Activated T-cell treated with anti-CD3 and anti-CD28 coated beads, Interleukin-2, amount 50 U/mL, for 72 hours (primary cell): ENCODE measurements at places on chromosomes 4 and X.

DNA sequence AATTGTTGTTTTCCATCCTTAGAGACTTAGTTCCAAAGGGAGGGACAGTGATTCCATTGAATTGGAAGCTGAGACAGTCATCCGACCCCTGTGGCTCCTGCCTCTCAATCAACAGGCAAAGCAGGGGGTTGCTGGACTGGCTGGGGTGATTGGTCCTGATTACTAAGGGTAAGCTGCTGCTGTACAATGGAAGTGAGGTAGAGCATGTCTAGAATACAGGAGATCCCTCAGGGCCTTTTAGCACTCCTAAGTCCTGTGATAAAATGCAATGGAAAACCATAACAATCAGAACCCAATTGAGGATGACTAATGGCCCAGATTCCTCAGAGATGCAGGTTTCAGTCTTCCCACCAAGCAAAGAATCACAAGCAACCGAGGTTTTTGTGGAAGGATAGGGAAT, 127.6 kb downstream of the AASDH start:
- no peak for DNase-seq

DNA sequence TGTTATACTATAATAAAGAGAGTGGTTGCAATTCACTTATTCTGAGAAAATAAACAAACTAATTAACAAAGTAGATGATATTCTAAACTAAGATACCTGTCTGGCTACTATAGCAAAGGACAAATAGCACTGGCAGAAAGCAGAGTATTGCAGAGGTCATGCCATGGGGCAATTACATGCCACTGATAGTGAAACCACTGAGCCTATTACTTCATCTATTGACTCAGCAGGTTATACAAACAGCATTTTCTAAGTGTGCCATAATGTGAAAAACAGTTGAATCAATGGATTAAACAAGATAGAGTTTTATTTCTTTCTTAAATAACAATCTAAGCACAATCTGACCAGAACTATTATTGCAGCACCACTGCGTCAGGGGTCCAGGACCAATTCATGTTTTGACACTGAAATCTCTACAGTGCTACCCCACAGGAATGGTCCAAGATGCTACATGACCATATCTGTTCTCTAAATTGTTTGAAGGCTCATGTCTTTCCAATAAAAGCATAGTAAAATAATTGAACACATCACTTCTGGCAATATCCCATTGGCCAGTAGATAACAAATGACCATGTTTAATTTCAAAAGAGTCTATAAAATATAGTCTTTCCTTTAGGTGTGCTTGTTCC, 389.5 kb upstream of the GRID2 start:
- DNase-seq, result no peak

- no peak for DNase-seq
Observed at GRCh38 chrX:31168551-31168950, 96.7 kb upstream of the FTHL17 start.

DNA sequence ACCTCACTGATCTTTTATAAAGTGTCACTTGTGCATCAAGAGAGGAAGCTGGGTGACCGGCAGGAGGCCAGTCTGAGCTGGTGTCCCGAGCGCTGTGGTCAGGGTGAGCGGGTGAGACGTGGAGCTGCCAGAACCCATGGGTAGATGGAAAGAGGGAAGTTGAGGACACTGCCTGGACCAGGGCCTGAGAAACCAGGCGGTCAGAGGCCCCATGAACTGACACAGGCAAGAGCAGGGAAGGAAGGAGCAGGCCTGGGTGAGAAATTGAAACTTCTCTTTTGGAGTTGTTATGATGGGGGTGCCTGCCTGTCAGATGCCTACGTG, 192.6 kb downstream of the AFAP1 start:
- no peak for DNase-seq

DNA sequence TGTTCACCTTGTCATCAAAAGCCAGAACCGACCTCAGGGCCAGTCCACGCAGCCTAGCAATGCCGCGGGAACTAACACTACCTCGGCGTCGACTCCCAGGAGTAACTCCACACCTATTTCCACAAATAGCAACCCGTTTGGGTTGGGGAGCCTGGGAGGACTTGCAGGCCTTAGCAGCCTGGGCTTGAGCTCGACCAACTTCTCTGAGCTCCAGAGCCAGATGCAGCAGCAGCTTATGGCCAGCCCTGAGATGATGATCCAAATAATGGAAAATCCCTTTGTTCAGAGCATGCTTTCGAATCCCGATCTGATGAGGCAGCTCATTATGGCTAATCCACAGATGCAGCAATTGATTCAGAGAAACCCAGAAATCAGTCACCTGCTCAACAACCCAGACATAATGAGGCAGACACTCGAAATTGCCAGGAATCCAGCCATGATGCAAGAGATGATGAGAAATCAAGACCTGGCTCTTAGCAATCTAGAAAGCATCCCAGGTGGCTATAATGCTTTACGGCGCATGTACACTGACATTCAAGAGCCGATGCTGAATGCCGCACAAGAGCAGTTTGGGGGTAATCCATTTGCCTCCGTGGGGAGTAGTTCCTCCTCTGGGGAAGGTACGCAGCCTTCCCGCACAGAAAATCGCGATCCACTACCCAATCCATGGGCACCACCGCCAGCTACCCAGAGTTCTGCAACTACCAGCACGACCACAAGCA, 898 bp downstream of the UBQLN2 start:
- DNase-seq, result peak; percentile 61

- no peak for DNase-seq
Observed at GRCh38 chr4:73772363-73772762, 32.0 kb downstream of the CXCL8 start.
